ENCODE measurements at places on chromosomes 7 and 10.

DNA sequence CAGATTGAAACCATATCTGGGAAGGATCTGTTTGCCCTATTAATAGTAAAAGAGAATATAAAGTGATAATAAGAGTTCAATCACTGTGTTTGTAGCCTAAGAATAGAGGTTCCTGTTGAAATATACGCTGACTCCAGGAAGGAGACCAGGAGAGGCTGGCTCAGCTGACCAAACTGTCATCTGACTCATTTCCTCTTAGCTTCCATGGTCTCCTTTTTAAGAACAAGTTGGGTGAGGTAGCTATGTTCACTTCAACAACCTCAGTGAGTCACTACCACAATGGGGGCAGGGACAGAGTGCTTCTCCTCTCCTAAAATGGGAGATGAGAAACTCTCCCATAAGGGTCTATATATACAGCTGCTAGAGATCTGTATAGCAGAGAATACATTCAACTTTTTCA lies 543.3 kb downstream of the CALN1 start:
- no peak for DNase-seq

- peak; percentile 89 for DNase-seq
These were observed at the start of gene INTS15 for GRCh38 chr7:6589829-6590644. Gene INTS15 (plus strand): TSS chr7:6590021. CDS start chr7:6590284, 263 bp downstream.

DNA sequence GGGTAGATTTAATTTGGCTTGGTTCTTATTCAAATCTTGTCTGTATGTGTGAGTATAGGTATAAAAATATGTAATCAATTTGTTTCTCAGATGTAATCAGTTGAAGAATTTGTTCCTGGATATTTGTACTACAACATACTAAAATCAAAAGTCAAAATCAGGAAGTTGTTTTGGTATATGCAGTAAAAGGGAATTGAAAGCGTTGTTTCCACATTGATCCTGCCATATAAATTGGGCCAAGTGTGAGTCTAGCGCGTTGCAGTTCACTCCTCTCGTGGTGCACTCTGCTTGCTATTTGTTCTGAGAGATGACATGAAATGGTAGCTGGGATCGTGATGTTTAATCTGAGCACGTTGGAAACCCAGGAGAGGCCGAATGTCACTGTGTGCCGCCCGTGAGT lies 55.9 kb downstream of the SHH start:
- no peak for DNase-seq

GRCh38 chr7:73332447-73332846 lies 4.5 kb downstream of the FKBP6 start:
- no peak for DNase-seq

DNA sequence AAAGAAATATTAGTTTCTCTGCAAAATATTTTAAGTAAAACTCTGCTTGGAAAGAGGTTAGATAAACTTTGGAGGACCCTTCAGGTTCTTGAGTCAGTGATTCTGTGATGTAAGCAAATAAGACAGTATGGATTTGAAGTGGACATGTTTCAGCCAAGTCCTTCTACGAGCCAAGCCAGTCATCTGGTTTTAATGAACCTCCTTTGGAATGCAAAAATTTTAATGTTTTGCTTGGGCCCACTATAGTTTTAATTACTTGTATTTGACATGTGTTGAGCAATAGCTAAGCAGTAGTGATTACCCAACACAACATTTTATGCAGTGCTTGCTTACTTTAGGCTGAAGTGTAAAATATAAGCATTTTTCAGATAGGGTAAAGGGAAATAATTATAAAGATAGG lies 296.3 kb upstream of the SEMA3D start:
- DNase-seq: no peak

- no peak for DNase-seq
These were observed 239.5 kb upstream of the DKK1 start for GRCh38 chr10:52074505-52075026.

- DNase-seq: peak; percentile 93
These were observed 112.7 kb downstream of the SLIT1 start for GRCh38 chr10:97072851-97073665.

DNA sequence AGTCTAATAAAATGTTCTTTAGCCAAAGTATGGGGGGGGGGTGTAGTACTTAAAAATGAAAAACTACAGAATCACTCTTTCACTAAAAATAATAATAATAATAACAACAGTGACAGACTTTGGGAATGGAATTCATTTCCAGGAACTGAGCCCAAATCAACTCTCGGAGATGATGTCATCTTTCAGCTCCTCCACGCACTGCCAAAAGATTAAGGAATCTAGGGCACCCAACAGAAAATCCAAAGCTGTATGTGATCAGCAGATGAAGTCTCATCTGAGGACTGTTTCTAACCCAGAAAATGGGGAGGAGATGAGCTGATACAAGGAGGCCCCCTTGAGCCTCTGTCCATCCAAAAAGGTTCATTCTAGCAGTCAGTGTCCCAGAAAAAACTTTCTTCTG lies 54.5 kb downstream of the GRB10 start:
- no peak for DNase-seq

- peak; percentile 67 for DNase-seq
These were observed 125.2 kb upstream of the RET start for GRCh38 chr10:42951486-42952251.

DNA sequence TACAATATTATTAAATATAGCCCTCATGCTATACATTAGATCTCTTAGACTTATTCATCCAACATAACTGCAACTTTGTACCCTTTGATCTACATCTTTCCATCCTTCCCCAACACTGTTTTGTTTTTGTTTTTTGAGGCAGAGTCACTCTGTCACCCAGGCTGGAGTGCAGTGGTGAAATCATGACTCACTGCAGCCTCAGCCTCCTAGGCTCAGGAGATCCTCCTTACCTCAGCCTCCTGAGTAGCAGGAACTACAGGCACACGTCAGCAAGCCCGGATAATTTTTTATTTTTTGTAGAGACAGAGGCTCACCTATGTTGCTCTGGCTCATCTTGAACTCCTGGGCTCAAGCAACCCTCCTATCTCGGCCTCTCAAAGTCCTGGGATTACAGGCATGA lies 53.3 kb downstream of the NT5C2 start:
- no peak for DNase-seq
